ENCODE measurements at places on chromosomes 2 and 18.

- DNase-seq, result no peak
Measured at GRCh38 chr2:173750353-173750801, 214.8 kb downstream of the SP3 start.

DNA sequence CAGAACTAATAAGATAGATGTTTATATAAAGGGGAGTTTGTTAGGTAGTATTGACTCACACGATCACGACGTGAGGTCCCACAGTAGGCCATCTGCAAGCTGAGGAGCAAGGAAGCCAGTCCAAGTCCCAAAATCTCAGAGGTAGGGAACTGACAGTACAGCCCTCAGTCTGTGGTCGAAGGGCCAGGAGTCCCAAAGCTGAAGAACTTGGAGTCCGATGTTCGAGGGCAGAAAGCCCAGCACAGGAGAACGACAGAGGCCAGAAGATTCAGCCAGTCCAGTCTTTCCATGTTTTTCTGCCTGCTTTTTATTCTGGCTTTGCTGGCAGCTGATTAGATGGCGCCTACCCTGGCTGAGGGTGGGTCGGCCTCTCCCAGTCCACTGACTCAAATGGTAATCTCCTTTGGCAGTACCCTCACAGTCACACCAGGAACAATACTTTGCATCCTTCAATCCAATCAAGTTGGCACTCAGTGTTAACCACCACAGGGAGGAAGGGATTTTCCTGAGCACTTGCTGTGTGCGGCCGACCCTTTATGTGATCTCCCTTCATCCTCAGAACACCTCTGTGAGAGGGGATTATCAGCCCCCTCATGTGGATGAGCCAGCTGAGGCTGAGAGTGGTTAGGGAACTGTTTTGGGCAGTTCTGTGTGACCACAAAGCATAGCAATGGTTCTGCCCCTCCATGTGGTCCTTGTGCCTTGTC is 78.3 kb downstream of the RNF144A start:
- DNase-seq, result no peak

- no peak for DNase-seq
Measured at GRCh38 chr2:236654496-236654895, 84.9 kb downstream of the ACKR3 start.

DNA sequence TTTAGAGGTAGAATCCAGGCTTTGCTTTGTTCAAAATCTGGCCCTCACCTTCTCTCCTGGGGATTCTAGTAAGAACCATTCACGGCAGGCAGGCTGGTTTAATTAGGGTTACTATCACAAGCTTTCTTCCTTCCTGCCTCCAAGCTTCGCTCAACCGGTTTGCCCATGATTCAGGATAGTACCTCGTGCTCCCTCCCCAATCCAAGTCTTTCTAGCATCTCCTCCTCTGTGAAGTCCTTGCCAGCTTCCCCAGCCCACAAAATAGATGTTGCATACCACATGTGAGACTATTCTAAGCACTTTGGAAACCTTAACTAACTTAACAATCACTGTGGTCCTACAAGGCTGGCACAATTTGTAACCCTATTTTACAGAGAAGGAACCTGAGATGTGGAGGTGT is 135.1 kb downstream of the SOCS6 start:
- DNase-seq, result no peak

DNA sequence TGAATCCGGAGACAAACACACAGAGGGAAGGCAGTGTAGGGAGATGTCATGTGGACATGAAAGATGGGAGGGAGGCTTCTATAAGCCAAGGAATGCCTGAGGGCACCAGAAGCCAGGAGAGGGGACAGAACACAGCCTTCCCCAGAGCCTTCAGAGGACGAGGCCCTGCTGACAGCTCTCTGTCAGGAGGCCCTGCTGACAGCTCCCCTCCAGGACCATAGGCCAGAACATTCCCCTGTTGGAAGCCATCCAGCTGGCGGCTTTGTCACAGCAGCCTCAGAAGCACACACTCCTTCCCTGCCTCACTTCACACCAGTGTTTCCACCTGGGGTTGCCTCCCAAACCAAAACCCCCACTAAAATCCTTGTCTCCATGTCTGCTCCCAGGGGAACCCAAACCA is 171.3 kb upstream of the ID2 start:
- DNase-seq, result no peak

GRCh38 chr2:80092474-80092873 is 212.1 kb downstream of the LRRTM1 start:
- no peak for DNase-seq
